ENCODE measurements at places on chromosomes 2 and 18.

DNA sequence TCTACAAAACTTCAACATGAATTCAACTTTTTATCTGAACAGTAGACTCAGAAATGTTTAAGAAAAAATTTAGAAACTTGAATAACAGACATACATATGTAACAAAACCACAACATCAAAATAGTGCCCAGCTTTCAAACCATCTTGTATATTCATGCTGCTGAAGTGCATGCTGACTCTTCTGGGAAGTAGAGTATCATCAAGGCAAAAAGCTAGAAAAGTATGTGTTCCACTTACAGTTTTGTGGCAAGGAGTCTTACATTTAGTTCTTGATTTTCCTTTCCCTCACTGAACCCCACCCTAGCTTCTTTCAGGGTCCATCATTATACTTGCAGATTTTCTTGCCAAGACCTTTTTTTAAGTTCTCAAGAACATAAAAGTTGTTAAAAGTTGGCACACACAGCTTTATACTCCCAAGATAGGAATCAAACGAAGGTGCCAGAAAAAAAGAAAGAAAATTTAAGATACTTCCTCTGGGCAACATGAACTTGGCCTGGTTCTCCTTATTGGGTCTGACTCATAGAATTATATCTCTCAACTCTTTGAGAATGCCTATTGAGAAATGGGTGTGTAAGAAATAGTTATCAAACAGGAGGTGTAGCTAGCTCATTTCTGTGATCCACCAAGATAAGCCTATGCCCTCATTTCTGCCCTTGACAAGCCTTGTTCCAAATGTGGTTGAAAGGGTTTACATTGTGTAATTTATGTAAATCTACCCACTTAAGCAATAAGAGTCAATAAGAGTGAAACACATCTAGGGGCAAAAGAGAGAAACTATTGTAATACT is 667.6 kb upstream of the ACVR2A start:
- no peak for DNase-seq

DNA sequence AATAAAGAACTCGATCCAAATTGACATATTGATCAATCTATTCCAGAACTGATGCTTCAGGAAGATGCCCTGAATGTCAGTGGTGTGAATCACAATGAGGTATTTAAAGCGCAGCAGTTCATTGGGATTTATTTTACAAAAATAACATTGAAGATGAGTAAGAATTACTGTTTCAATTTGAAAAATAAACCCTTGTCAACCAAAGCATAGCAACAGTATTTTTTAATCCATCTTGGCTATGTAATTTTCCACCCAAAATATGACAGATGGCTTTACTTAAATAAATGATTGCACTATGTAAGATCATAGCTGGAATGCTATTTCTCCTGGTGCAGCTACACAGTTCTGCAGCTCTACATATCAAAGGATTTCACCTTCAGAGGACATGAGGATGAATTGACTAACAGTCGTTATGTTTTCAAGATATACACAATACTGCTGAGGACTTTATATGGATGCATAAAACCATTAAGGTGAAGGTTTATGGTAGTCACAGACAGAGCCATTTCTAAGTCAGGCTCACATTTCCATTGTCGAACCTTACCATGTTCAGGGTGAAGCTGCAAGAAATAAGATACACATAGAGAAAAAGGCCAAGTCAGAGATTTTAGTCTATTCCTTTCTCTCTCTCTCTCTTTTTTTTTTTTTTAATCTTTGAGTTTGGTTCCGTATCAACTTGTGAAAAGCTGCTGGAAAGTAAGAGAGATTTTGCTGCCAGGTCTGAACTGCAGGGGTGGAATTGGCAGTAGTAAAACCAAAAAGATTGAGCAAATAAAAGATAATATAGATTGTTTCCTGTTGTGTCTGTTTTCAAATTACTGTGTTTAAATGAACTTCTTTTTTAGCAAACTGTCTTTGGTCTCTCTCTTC is 398.0 kb upstream of the CDH20 start:
- DNase-seq: no peak

GRCh38 chr2:88671786-88672427 is 19.6 kb upstream of the RPIA start:
- no peak for DNase-seq

- no peak for DNase-seq
These were observed 287.6 kb downstream of the PHLPP1 start for GRCh38 chr18:63002803-63003445.

DNA sequence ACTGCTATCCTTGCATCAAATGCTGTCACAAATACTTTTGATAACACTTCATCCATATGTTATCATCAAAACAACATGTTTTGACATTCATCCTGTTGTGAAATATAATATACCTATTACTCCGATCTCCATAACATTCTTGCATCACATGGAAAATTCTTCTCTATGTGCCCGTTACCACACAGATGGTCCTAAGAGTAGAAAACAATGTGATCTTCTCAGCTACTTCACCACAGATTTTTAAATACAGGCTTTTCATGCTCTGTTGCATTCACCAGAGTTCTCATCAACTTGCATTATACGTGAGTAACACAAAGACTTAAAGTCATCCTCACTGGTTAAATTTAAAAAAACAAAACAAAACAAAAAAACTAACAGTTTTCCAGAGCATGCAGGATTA is 1603.3 kb upstream of the ZEB2 start:
- no peak for DNase-seq

DNA sequence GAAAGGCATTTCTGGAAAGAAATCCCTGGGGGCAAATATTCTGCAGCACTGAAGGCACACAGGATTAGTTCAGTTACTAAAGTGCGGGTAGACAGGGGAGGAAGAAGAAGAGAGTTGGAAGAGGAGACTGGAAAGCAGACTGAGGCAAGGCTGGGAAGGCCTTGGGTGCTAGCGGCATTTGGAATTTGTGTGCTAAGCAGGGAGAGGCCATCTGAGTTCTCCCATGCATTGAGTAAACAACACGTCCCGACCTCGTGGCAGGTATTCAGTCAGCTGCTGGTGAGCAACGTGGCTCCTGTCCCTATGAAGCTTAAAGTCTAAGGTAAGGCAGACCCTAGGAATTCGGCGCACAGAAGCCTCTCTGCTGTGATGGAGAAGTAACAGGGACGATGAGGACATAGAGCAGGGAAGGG is 30.7 kb downstream of the ATP8B1 start:
- DNase-seq: no peak

DNA sequence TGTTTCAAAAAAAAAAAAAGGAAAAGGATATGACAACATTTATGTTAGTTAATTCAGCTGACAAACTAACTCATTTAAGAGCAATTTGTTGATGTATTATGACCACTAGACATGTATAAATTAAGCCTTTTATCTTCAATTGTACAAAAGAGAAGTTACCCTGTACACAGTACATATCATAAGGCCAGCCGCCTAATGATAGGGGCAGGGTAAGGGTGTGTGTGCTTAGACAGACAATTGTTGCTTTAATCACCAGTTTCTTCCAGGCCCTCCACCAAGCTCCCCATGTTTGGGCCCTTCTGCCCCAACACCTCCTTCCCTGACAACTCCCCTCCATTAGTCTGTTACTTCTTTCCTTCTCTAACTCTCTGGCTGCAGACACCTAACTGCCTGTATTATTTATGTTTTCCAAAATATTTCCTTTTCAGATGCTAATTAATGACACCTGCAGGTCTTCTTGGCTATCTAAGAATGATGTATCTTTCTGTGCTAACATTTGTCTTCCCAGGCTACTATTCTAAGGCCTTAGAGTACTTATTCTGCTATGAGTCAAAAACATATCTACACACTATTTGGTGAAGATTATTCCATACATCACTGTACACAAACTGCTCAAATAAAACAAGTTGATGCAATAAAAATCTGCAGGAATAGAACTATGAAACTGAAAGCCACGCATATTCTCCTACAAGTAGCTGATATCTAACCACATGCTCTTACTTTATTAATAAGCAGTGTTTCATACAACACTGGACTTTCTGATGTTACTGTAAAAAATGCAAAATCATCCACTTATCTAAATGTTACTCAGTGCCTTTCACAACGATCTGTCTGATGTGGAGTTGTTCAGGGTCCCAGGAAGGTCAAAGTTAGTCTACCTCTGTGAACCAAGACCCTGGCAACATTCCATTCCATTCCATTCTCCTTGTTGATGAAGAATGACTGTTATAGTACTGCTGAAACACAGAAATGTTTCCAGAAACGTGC is 26.4 kb downstream of the TMEM131 start:
- DNase-seq: no peak

GRCh38 chr2:170139276-170139967 is 38.5 kb upstream of the MYO3B start:
- DNase-seq: no peak

DNA sequence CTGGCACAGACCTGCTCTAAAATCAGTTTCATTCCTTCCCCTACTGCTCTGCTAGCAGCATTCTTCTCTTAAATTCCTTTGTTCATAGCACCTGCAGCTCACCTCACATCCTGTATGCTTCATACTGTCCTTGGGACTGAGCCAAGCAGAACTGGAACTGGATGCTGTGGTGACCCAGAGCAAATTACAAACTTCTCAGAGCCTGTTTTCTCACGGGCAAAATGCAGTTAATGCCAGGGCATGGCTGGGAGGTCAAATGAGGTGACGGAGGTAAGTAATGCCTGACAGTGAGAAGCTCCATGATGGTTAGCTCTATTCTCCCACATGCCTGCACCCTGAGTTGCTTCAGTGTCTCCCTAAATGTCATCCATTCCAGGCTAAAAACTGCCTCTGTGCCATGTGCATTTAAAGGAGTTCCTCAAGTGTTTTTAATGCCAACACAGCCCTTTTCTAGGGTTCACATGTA is 29.7 kb downstream of the C2orf42 start:
- no peak for DNase-seq

GRCh38 chr2:135473567-135473966 is 57.5 kb downstream of the ZRANB3 start:
- DNase-seq: no peak

Measured in activated T-helper 1 cell treated with Interleukin-2 at 50 U/mL for 16 hours (primary cell).